Esophagus squamous epithelium (tissue), 5 donors: ENCODE measurements at places on chromosomes 13 and 19. TPM values are rescaled to one million over a fixed set of nuclear protein-coding genes. Genes with fewer than 3 reads are reported as not detected.

Gene TM9SF2
- total RNA-seq: 83.8 TPM

Gene SIGLEC5
- total RNA-seq: not detected

Gene SMIM44
- total RNA-seq: not detected

Gene SMAD9
- total RNA-seq: 7.8 TPM

Gene FREM2
- 0.13 TPM for total RNA-seq

Gene ATXN8OS
- total RNA-seq: not detected

- no peaks in the 10 kb centered on the region for H3K36me3 ChIP-seq
- no peak for DNase-seq
- no peaks in the 10 kb centered on the region for H3K27me3 ChIP-seq
- H3K4me3 ChIP-seq: no peak overlapping the region
- no peak overlapping the region for H3K27ac ChIP-seq
- no peaks in the 10 kb centered on the region for H3K4me1 ChIP-seq
Measured at GRCh38 chr13:80962855-80963254, 621.9 kb upstream of the SPRY2 start.

- H3K4me3 ChIP-seq: no peak overlapping the region
- no peaks in the 10 kb centered on the region for H3K36me3 ChIP-seq
- H3K27ac ChIP-seq: no peak overlapping the region
- H3K4me1 ChIP-seq: no peaks in the 10 kb centered on the region
- DNase-seq: no peak
Measured at GRCh38 chr13:62337109-62337880, 921.6 kb upstream of the PCDH20 start.

DNA sequence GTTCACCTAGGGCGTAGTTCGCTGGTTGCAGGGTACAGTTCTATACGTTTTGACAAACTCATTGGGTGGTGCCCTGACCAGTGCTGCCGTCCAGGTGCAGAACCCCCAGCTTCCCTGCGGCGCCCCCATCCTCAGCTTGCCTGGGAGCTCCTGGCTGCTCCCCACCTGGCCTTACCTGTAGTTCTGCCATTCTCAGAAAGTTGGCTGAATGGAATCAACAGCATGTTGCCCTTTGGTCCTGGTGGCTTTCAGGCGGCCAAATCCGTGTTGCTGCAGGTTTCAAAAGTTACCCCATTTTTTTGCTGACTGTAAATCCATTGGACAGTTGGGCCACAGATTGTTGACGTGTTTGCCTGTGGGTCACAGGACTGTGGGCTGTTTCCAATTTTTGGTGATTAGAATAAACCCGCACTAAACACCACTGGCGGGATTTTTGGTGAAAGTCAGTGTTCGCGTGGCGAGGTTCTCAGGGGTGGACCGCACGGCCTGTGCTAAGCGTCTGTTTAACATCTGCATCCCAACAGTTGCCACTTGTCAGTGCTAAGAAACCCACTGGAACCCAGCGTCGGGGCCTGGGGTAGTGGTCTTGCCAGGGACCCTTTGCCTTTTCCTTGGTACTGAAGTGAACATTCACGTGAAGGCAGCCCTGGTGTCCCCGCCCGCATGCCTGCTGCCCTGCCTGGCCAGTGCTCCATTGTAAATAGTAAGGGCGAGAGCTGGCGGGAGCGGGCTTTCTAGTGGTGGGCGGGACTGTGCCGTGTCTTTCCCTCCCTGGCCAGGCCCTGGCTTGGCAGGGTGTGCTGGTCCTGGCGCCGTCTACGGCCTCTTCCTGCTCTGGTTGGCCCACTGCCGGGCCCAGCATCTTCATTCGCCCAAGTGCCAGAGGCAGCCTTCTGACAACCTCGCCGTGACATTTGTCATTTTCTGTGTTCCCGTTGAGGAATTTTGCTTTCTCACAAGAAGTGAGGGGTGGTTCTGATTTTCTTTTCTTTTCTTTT lies 3.3 kb downstream of the DOT1L start:
- no peak for DNase-seq
- H3K36me3 ChIP-seq: no peaks in the 10 kb centered on the region
- H3K4me3 ChIP-seq: peak overlapping the region; percentile 9
- H3K4me1 ChIP-seq: peaks cover 91% of the 10 kb centered on the region
- H3K27me3 ChIP-seq: no peaks in the 10 kb centered on the region

- no peaks in the 10 kb centered on the region for H3K27me3 ChIP-seq
- DNase-seq: no peak
- no peak overlapping the region for H3K4me3 ChIP-seq
- no peaks in the 10 kb centered on the region for H3K4me1 ChIP-seq
- no peaks in the 10 kb centered on the region for H3K36me3 ChIP-seq
Measured at GRCh38 chr13:63184693-63185092, 1769.0 kb upstream of the PCDH20 start.

GRCh38 chr13:50934735-50935435 lies 25.3 kb downstream of the RNASEH2B start:
- no peak overlapping the region for H3K27ac ChIP-seq
- peaks cover 64% of the 10 kb centered on the region for H3K36me3 ChIP-seq
- H3K27me3 ChIP-seq: no peaks in the 10 kb centered on the region
- H3K4me1 ChIP-seq: no peaks in the 10 kb centered on the region
- DNase-seq: no peak
- H3K4me3 ChIP-seq: no peak overlapping the region

- DNase-seq: no peak
- no peaks in the 10 kb centered on the region for H3K27me3 ChIP-seq
- H3K27ac ChIP-seq: no peak overlapping the region
- H3K4me3 ChIP-seq: no peak overlapping the region
- H3K36me3 ChIP-seq: no peaks in the 10 kb centered on the region
Measured at GRCh38 chr13:85406269-85406975, 392.8 kb downstream of the SLITRK6 start.

- no peak overlapping the region for H3K27ac ChIP-seq
- H3K36me3 ChIP-seq: peaks cover 3% of the 10 kb centered on the region
- no peak for DNase-seq
- H3K4me1 ChIP-seq: no peaks in the 10 kb centered on the region
- no peak overlapping the region for H3K4me3 ChIP-seq
- peaks cover 3% of the 10 kb centered on the region for H3K27me3 ChIP-seq
Measured at GRCh38 chr19:15911599-15912235, 13.8 kb upstream of the CYP4F2 start.

- no peaks in the 10 kb centered on the region for H3K36me3 ChIP-seq
- H3K27ac ChIP-seq: no peak overlapping the region
- no peaks in the 10 kb centered on the region for H3K27me3 ChIP-seq
- H3K4me3 ChIP-seq: no peak overlapping the region
Measured at GRCh38 chr13:111846391-111847159, 220.4 kb upstream of the SOX1 start.

- H3K27ac ChIP-seq: no peak overlapping the region
- H3K4me1 ChIP-seq: peaks cover 10% of the 10 kb centered on the region
- DNase-seq: no peak
- no peaks in the 10 kb centered on the region for H3K36me3 ChIP-seq
Measured at GRCh38 chr13:110438211-110438610, 123.3 kb downstream of the RAB20 start.

- H3K4me1 ChIP-seq: no peaks in the 10 kb centered on the region
- H3K27ac ChIP-seq: no peak overlapping the region
- no peaks in the 10 kb centered on the region for H3K36me3 ChIP-seq
- no peak overlapping the region for H3K4me3 ChIP-seq
- no peaks in the 10 kb centered on the region for H3K27me3 ChIP-seq
Measured at GRCh38 chr19:33208904-33209849, 15.0 kb downstream of the LRP3 start.

DNA sequence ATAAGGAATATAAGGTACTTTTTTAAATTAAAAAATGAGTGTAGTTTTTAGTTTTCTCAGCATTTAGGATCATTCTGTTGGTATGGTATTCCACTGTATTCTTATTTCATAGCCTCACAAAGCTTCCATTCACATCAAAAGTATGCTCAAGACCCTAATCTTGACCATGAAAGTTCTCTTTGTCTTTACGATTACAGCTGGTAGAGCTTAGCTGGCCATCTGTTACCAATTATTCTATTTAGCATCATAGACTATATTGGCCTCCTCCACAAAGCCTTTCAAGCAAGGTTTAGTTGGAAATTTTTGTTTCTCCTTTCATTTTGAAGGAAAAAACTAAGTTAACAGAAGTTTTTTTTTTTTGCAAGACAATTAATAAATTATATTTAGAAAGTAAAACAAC lies 245.1 kb downstream of the KCTD12 start:
- H3K36me3 ChIP-seq: no peaks in the 10 kb centered on the region
- no peak overlapping the region for H3K27ac ChIP-seq
- H3K4me1 ChIP-seq: no peaks in the 10 kb centered on the region

GRCh38 chr13:51542346-51543242 lies 41.7 kb upstream of the WDFY2 start:
- H3K36me3 ChIP-seq: no peaks in the 10 kb centered on the region
- DNase-seq: no peak
- H3K27me3 ChIP-seq: no peaks in the 10 kb centered on the region
- H3K4me1 ChIP-seq: peaks cover 9% of the 10 kb centered on the region
- H3K27ac ChIP-seq: peak overlapping the region; percentile 49
- no peak overlapping the region for H3K4me3 ChIP-seq

DNA sequence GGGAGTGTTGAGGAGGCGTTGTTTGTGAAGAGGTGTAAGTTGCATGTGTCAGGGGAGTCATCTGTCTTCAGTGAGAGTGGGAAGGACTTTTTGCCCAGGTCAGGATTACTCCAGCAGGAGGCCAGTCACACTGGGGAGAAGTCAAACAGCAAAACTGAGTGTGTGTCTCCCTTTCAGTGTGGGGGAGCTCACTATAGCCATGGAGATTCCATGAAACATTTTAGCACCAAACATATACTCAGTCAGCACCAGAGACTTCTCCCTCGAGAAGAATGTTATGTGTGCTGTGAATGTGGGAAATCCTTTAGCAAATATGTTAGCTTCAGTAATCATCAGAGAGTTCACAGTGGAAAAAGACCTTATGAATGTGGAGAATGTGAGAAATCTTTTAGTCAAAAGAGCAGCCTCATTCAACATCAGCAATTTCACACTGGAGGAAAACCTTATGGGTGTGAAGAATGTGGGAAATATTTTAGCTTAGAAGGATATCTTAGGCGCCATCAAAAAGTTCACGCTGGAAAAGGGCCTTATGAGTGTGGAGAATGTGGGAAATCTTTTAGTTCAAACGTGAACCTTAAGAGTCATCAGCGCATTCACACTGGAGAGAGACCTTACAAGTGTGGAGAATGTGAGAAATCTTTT lies 8.4 kb upstream of the ZNF587 start:
- no peak overlapping the region for H3K27ac ChIP-seq
- H3K4me3 ChIP-seq: no peak overlapping the region
- no peaks in the 10 kb centered on the region for H3K27me3 ChIP-seq
- no peaks in the 10 kb centered on the region for H3K4me1 ChIP-seq
- DNase-seq: no peak
- H3K36me3 ChIP-seq: peaks cover 84% of the 10 kb centered on the region

- H3K36me3 ChIP-seq: no peaks in the 10 kb centered on the region
- H3K4me1 ChIP-seq: no peaks in the 10 kb centered on the region
- H3K4me3 ChIP-seq: peak within 1 kb of the TSS; percentile 51
- no peaks in the 10 kb centered on the region for H3K27me3 ChIP-seq
Measured at GRCh38 chr13:46181840-46182490, at the start of gene LCP1. LCP1 (minus strand) TSS chr13:46182177; CDS start chr13:46159662, 22,515 bp downstream.

- no peaks in the 10 kb centered on the region for H3K36me3 ChIP-seq
- no peaks in the 10 kb centered on the region for H3K27me3 ChIP-seq
- H3K4me3 ChIP-seq: no peak overlapping the region
Measured at GRCh38 chr13:107139006-107139405, 571.1 kb upstream of the ARGLU1 start.

DNA sequence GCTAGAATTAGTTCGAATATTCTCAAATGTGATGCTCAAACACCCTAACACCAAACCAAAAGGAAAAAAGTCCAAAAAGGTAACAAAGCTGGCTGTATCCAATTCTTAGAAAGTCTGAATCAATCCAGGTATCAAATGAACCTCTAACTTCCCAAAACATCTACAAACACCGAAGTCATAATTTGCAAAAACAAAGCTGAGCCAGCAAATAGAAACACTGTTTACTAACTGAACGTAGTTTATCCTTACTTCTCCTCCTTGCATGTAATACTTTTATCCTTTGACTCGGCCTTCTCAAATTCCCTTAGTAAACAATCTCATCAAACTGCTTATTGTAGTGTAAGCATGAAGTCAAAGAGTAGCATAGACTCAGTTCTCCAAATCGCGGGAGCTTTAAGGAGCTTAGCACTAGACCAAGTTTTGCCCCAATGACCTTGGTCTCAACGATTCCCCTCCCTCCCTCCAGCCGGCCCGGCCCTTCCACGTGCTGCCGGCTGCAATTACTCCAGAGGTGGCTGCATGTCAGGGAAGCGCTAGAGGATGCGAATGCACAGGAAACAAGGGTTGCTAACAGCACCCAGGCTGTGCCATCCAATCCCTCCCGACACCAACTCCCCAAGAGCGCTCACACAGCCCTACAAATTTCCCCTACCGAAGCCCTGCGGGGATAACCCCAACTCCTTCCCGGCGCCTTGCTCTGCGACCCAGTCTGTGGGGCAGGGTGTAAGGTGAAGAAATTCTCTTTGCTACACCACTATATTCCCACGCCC lies 693 bp downstream of the XPO4 start:
- no peaks in the 10 kb centered on the region for H3K36me3 ChIP-seq
- peaks cover 31% of the 10 kb centered on the region for H3K4me1 ChIP-seq
- peak overlapping the region; percentile 92 for H3K4me3 ChIP-seq
- no peaks in the 10 kb centered on the region for H3K27me3 ChIP-seq
- no peak for DNase-seq

DNA sequence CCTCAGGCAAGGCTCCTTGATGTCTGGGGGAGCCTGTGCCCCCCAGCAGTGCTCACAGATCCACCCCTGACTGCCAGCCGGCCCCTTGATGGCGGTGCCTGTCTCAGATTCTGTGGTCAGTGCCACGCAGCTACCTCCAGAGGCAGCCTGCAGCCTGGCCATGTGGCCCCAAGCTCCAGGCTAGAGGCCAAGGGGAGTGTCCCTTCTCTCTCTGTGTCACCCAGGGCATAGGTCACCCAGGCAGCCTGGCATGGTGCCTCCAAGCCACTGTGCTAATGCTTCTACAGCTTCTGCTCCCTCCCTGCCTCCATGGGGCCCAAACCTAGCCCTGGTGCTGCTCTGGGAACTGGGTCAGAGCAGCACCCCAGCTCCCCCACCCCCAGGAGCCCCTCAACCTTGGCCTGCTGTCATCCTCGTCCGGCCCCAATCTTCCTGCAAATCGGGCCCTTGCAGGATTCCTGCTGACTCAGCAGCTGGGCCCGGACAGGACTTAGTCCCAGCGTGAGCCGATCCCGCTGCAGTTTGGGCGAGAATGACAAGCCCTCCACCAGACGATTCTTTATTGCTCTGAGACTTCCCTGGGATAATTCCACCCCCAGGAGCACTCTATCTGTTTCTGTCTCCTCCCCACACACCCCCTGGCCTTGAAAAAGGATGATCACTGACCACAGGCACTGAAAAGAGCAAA lies 2.8 kb upstream of the ARL11 start:
- DNase-seq: no peak
- H3K4me3 ChIP-seq: no peak overlapping the region
- H3K27me3 ChIP-seq: no peaks in the 10 kb centered on the region
- H3K36me3 ChIP-seq: no peaks in the 10 kb centered on the region
